ENCODE measurements at places on chromosomes 2 and 18.

DNA sequence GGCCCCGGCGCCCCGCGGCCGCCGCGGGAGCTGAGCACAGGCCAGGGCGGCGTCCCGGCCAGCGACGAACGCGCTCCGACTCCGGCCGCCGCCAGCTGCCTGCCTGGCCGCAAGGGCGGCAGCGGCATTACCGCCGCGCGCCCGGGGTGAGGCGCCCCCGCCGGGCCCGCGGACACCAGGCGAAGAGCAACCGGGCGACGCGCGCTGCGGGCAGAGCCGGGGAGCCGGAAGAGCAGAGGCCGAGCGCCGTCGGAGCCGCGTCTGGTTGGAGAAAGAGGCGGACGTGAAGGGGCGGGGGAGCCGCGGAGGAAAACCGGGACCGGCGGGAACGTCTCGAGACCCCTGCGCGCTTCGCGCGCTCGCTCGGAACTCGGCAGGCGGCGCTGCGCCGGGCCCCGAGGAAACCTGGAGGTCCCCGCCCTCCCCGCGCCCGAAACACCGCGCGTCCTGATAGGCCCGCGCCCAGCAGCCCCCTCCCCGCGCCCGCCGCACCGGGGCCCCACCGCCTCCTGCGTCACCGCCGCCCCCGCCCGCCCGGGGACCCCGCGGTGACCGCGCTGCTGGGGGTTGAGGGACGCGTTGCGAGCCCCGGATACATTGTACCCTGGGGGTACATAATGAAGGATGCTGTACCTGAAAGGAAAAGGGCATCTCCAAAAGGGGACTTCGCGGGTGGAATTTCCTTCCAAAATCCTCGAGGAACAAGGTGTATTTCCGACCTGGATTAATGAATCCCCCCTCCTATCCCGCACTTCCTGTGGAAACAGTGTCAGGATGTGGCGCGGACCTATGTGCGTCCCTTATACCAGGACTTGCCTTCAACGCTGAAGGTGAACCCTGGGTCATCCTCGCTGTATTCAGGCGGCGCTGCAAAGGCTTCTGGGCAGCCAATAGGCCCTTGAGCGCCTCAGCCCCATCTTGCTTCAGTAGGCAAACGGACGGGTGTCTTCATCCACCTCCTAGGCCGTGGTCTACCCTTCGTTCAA lies 1.0 kb upstream of the B4GALT6 start:
- DNase-seq: peak; percentile 73
- peak overlapping the region; percentile 16 for H3K27ac ChIP-seq
- H3K4me3 ChIP-seq: peak overlapping the region; percentile 81
- H3K4me1 ChIP-seq: peaks cover 13% of the 10 kb centered on the region
- no peaks in the 10 kb centered on the region for H3K36me3 ChIP-seq

DNA sequence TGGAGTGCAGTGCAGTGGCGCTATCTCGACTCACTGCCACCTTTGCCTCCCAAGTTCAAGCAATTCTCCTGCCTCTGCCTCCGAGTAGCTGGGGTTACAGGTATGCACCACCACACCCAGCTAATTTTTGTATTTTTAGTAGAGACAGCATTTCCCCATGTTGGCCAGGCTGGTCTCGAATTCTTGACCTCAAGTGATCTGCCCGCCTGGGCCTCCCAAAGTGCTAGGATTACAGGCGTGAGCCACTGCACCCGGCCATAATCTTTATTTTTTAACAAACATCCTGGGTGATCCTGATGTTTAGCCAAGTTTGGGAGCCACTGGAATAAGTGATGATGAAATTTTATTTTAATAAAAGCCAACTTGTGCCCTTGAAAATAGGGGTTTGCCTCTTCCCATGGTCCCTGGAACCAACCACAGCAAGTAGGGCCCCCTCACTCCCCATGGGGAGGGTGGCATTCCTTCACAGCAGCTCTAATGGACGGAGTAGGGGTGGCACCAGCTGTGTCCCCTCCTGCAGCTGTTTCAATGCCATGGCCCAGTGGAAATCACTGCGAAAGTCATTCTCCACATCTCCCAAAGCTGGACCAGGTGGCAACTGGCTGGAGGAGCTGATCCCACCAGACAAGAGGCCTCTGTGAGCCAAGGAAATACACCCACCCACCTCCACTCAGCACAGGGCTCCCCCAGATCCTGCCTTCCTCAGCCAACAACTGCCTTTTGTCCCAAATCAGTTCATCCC lies 194.8 kb downstream of the ZFP36L2 start:
- H3K36me3 ChIP-seq: no peaks in the 10 kb centered on the region
- H3K27ac ChIP-seq: no peak overlapping the region
- H3K4me3 ChIP-seq: no peak overlapping the region
- H3K4me1 ChIP-seq: peaks cover 5% of the 10 kb centered on the region

DNA sequence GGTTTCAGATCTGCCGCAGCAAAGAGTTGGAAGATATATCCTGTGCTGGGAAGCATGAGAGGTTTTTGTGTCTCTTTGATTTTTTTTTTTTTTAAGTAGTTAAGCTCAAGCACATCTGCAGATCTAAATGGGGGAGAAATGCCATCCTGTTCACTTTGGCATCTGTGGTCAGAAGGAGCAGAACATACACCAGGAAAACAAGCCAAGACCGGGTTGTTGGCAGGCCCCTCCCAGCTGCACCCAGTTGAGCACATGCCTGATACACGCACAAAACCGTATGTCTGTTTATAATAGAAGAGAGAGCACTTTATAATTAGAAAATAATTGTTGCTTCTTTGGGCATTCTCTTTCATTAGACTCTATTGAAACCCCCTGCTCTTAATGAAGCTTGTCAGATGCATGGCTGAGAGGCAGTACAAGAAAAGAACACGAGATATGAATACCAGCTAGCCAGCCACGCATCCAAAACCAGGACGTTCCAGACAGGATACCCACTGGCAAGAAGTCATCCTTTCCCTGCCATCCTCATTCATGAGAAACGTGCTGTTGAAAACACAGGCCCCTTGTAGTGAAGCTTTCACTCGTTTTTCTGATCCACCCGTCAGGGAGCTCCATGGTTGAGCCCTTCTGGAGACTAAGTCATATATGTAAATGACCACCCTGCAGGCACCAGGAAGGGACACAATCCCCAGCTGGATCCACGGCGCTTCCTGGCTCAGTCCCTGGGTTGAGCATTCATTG lies 152.2 kb downstream of the ALPK2 start:
- H3K27me3 ChIP-seq: peaks cover 16% of the 10 kb centered on the region
- no peak overlapping the region for H3K27ac ChIP-seq
- no peaks in the 10 kb centered on the region for H3K4me1 ChIP-seq
- no peaks in the 10 kb centered on the region for H3K36me3 ChIP-seq

DNA sequence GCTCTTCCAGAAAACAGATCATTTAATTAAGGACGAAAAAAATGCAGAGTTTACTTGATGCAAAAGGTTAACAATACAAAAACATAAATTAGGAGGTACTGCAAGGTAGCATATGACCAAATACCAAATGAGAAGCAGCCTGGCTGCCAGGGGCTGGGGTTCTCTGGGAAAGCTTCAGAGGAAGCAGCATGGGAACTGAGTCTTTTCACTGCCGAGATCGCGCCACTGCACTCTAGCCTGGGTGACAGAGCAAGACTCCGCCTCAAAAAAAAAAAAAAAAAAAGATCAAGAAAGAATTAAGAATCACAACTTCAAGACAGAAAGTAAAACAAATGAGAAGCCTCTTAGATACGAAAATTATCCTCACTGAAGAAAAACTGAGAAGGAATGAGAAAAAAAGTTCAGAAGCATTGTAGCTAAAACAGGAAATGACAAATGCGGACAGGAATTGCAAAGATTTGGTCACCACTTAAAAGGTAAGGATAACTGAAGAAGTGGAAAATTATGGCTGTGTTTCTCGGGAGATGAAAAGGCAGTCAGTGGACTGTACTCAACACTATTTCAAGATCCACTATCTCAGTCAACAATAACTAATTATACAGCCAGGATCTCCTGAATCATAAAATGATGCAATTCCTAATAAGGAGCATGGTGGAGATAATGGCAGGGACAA lies 4.3 kb downstream of the SEPTIN10 start:
- no peak overlapping the region for H3K4me3 ChIP-seq
- H3K36me3 ChIP-seq: peaks cover 2% of the 10 kb centered on the region
- H3K27ac ChIP-seq: no peak overlapping the region
- DNase-seq: no peak
- H3K27me3 ChIP-seq: peaks cover 62% of the 10 kb centered on the region

- no peaks in the 10 kb centered on the region for H3K36me3 ChIP-seq
- H3K27me3 ChIP-seq: peaks cover 25% of the 10 kb centered on the region
- no peak for DNase-seq
- no peaks in the 10 kb centered on the region for H3K4me1 ChIP-seq
- H3K4me3 ChIP-seq: no peak within 1 kb of the TSS
- H3K27ac ChIP-seq: no peak within 1 kb of the TSS
Measured at GRCh38 chr2:229270551-229271410, at the start of gene PID1. PID1 (minus strand) TSS chr2:229271287; CDS start chr2:229271043, 244 bp downstream.

GRCh38 chr2:168130346-168130745 lies 117.0 kb downstream of the STK39 start:
- no peaks in the 10 kb centered on the region for H3K27me3 ChIP-seq
- no peak for DNase-seq
- peaks cover 15% of the 10 kb centered on the region for H3K36me3 ChIP-seq
- H3K27ac ChIP-seq: no peak overlapping the region

DNA sequence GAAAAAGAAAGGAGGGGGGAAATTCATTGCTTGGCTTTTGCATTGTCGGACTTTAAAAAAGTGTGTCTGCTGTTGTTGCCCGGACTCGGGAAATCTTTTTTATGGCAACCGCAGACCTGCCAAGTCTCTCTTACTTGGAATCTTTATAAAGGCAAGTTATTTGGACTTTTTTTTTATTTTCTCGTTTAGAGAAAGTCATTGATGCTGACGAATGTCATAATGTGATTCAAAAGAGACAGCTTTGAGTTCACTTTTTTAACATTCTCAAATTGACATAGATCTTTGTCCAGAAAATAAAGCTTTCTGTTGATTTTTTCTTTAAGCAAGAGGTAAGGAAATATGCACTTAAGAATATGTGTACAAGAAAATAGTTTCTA lies 651 bp upstream of the ZNF521 start:
- peaks cover 2% of the 10 kb centered on the region for H3K36me3 ChIP-seq
- H3K27me3 ChIP-seq: peaks cover 56% of the 10 kb centered on the region
- DNase-seq: no peak
- no peak overlapping the region for H3K27ac ChIP-seq

- no peak overlapping the region for H3K27ac ChIP-seq
- H3K27me3 ChIP-seq: peaks cover 20% of the 10 kb centered on the region
- H3K4me3 ChIP-seq: no peak overlapping the region
- no peak for DNase-seq
- no peaks in the 10 kb centered on the region for H3K4me1 ChIP-seq
- H3K36me3 ChIP-seq: no peaks in the 10 kb centered on the region
Measured at GRCh38 chr2:10462178-10463083, 14.3 kb upstream of the ODC1 start.

GRCh38 chr2:72883356-72883962 lies 3.7 kb upstream of the SPR start:
- H3K4me3 ChIP-seq: no peak overlapping the region
- peaks cover 1% of the 10 kb centered on the region for H3K4me1 ChIP-seq
- no peak for DNase-seq

- peaks cover 41% of the 10 kb centered on the region for H3K27me3 ChIP-seq
- no peaks in the 10 kb centered on the region for H3K36me3 ChIP-seq
- H3K4me1 ChIP-seq: peaks cover 30% of the 10 kb centered on the region
Measured at GRCh38 chr2:172231508-172231907, 128.8 kb upstream of the DLX2 start.

DNA sequence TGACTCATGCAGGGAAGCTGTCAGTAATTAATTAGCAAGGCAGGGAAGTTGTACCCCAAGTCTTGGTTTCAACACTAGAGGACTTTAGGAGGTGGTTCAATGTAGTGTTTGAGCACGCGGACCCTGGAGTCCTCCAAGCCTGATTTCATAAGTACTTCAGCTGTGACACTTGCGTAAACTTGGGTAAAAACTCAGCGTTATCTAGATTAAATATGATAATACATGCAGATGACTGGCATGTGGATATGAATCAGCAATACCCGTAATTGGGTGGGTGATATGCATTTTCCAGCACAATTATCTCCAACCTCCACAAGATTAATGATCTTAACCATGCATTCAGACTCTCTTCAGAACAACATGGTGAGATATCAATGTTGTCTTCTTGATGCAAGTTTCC lies 5.2 kb downstream of the UGT1A7 start:
- no peak for DNase-seq
- H3K27ac ChIP-seq: no peak overlapping the region
- H3K4me1 ChIP-seq: no peaks in the 10 kb centered on the region
- H3K27me3 ChIP-seq: peaks cover 13% of the 10 kb centered on the region

- H3K27ac ChIP-seq: no peak overlapping the region
- no peak overlapping the region for H3K4me3 ChIP-seq
- H3K36me3 ChIP-seq: no peaks in the 10 kb centered on the region
- H3K4me1 ChIP-seq: no peaks in the 10 kb centered on the region
Measured at GRCh38 chr18:6683112-6683876, 46.2 kb upstream of the ARHGAP28 start.

DNA sequence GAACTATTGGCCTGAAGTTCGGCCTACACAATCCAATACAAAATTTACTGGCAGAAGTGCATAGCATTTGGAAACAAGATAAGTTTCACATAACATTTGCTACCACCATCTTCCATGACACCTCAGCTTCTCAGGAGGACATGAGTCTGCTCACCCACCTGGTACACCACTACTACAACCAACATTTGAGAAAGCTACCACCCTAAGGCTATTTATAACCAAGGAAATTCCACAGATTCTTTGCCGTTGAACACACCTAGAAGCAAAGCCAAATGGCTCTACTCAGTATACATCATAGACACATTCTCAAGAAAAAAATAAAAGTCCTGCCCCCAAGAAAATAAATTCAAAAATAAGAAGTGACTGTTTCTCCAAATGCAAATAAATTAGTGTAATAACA lies 145.3 kb downstream of the SPAG16 start:
- no peaks in the 10 kb centered on the region for H3K4me1 ChIP-seq
- no peaks in the 10 kb centered on the region for H3K36me3 ChIP-seq
- H3K4me3 ChIP-seq: no peak overlapping the region
- no peak for DNase-seq

DNA sequence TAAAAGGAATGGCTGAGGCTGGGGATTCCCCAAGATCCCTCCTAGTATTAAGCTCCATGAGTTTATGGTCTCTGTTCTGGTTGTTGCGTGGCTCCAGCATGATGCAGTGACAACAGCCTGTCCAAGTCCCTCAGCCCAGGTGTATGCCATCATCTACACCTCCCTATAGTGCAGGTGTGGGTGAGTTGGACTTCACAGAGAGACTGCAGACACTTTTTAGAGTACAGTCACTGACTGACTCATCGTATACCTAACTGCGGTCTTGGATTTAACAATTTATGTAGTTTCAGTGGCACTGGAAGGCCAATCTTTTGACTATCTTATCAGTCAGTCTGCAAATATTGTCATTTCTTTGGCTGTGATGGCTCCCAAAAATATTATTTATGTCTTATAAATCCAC lies 415.0 kb downstream of the TMX3 start:
- H3K4me1 ChIP-seq: no peaks in the 10 kb centered on the region
- no peak overlapping the region for H3K4me3 ChIP-seq
- no peaks in the 10 kb centered on the region for H3K36me3 ChIP-seq
- H3K27ac ChIP-seq: no peak overlapping the region
- DNase-seq: no peak

- peaks cover 26% of the 10 kb centered on the region for H3K27me3 ChIP-seq
- DNase-seq: no peak
- H3K4me3 ChIP-seq: no peak overlapping the region
- H3K27ac ChIP-seq: no peak overlapping the region
- H3K36me3 ChIP-seq: no peaks in the 10 kb centered on the region
- H3K4me1 ChIP-seq: peaks cover 1% of the 10 kb centered on the region
Measured at GRCh38 chr2:60365556-60365955, 187.9 kb downstream of the BCL11A start.

GRCh38 chr2:11540996-11541692 lies 7.3 kb downstream of the GREB1 start:
- DNase-seq: no peak
- no peak overlapping the region for H3K27ac ChIP-seq
- H3K4me3 ChIP-seq: no peak overlapping the region
- no peaks in the 10 kb centered on the region for H3K36me3 ChIP-seq

Measured in activated naive CD8-positive, alpha-beta T cell treated with anti-CD3 and anti-CD28 coated beads, Interleukin-2, amount 10 ng/mL, durations not matched to agents 7 days and 5 days (primary cell).